ENCODE measurements at places on chromosomes 12 and 14.

- DNase-seq, result no peak
Observed at GRCh38 chr12:2348482-2348852, 295.7 kb downstream of the CACNA1C start.

- DNase-seq, result no peak
Observed at GRCh38 chr14:37330910-37331309, 133.2 kb downstream of the MIPOL1 start.

DNA sequence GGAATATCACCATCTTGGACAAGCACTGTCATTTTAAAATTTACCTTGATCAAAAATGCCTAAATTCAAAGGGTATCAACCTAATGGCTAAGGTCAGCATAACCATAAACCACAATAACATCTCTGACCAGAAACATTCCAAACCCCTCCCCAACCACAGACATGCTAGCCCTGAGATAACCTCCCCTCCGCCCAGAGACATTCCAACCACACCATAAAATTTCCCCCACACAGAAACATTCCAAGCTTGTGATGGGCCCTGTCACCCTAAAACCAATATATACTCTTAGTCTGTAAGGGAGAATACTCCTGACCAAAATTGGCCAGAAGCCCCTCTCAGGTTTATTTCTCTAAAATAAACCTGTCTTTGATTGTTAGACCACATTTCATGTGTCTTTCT is 17.7 kb downstream of the EPYC start:
- DNase-seq, result no peak

GRCh38 chr14:105411017-105411941 is 8.3 kb upstream of the MTA1 start:
- DNase-seq, result no peak

GRCh38 chr14:105368910-105369652 is 29.3 kb upstream of the TEX22 start:
- DNase-seq, result no peak

GRCh38 chr12:56029666-56030293 is 8.9 kb downstream of the IKZF4 start:
- peak; percentile 31 for DNase-seq

DNA sequence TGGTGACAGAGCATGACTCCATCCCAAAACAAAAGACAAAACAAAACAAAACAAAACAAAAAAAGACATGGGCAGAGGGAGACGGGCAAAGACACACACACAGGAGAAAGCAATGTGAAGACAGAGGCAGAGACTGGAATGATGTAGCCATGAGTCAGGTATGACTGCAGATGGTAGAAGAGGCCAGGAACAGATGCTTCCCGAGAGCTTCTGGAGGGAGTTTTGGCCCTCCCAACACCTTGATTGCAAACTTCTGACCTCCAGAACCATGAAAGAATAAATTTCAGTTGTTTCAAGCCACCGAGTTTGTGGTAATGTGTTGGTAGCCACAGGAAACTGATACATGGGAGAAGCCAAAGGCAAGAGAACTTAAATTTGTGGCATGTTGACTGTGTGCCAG is 27.1 kb downstream of the VWF start:
- DNase-seq, result no peak

DNA sequence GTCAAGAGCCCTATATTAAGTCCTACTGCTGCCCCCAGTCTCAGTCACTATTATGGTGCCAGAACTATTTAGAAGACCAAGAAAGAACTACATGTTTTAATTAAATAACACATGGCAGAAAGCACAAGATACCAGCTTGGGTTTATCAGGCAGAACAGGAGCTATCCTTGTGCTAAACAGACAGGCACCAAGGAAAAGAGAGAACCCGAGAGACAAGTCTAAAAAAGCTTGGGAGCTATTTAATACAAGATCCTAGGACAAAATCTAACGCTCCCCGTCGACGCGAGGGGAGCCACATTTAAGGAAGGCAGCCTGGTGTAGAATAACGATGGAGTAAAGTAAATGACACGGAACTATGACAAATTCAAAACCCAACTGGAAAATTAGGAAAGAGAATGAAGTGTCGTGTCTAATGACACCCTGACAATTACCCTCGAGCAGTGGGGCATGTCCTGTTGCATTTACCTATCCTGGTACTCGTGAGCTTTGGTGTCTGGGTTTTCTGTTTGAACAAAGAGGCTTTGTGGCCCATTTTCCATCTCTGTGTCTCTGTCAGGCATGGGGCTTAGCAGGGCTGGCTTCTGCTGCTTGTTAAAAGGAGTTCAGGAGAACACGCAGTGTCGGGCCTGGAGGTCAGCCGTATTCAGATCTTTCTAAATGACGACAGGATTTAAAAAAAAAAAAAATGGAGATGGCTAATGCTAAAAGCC is 140.6 kb downstream of the ETNK1 start:
- DNase-seq, result no peak

DNA sequence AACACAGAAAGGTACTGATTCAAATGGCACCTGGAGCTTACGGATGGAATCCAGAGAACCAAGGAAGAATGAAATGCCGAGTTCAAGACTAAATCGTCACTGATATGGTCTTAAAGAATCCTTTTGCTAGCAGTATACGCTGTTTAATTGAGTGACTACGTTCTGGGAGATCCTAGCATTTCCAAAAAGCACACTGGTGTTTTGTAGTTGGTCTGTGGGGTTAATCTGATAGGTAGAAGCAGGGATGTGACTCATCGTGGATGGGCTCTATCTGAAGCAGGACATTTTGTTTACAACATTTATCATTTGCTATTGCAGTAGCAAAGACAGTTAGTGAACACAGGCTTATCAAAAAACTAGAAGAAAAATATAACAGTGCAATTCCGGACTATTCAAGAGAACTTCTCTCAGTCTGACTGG is 169.2 kb upstream of the HMGA2 start:
- no peak for DNase-seq

DNA sequence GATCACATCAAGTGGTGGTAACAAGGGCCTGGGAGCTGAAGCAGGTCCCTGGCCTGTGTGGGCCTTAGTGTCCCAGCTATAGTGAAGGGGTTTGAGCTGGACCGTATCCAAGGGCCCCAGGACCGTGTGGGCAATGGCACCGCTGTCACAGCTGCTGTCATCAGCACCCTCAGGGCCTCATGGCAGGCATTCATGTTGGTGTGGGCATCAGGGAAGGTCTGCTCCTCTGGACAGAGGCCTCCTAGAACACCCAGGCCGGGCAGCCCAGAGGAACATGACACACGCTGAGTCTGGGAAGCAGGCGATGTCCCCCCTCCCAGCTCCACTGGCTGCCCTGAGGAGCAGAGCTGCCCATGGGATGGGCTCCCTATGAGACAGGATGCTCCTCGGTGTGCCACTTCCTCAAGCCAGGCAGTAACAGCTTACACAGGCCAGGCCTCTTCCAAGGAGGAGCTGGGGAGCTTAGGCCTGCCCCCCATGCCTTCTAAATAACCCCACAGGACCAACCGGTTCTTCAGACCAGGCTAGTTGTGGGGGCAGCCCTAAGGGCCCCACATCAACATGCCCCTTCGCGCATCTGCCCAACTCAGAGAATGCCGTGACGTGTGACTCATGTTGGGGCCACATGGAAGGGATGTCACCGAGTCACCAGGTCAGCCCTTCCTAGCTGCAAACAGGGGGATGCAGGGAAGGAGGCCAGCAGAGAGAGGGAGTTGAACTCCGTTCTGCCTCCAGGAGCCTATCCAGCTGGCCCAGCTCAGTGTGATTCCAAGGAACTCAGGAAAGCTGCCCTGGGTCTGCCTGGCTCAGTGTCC is 80.4 kb downstream of the PITPNM2 start:
- no peak for DNase-seq

DNA sequence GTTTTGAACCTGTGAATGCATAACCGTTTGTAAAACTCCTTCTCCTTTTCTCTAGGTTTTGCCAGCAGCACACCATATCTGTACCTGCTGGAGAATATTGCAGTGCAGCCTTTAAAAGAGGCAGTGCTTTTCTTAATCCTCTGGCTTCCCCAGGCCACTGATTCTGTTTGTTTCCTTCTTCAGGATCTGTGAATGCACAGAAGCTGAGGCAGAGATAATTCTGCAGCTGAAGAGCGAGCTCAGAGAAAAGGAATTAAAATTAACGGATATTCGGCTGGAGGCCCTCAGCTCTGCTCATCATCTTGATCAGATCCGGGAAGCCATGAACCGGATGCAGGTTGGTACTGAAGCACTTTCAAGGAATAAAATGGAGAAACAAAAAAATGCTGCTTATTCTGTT is 348.7 kb downstream of the NAV3 start:
- no peak for DNase-seq

DNA sequence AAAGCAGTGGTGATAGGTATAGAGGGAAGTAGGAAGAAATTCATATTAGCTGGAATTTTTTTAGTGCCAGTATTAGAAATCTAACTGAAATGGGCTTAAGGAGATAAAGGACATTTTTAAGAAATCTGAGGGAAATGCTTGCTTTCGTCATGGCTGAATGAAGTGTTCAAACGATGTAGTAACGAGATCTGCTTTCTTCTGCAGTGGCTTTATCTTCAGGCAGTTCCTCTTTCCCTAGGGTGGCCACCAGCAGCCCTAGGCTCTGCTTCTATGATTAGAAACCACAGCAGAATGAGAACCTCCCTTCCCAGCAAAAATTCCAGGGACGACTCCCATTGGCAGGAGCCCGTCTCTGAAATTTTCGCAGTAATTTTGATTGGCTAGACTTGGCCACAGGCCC is 163.9 kb upstream of the FRMD6 start:
- no peak for DNase-seq

DNA sequence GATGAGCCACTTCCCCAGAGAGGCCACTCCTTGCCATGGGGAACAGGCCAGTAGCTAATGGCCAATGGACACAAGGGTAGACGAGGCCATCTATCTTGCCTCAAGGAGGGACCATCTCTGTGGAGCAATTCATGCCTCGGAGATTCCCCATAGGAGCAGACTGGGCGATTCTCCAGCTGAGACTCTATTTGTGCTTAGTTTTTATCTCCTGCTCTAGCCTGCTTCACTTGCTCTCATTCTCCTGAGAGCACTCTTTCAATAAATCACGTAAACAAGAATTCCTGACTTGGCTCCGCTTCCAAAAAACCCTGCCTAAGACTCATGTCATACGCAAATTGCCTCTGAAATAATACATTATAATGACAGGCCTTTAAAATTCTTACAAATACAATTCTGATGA is 396.4 kb upstream of the USP15 start:
- no peak for DNase-seq

DNA sequence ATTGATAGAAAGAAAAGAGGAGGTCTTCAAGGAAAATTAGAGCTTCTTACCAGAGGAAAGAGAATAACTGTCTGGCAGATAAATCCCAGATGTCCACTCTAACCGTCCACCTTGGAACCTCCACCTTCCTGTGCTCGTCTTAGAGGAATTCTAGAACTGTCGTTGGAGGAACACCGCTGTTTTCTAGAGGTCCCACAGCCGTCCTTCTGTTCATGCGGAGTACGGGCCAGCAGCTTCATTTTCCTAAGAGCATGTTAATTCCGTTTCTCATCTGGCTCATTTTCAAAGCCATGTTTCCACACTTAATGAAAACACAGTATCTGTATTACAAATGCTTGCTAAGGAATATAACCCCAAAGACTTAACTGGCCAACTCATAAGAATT is 107.9 kb upstream of the ESRRB start:
- no peak for DNase-seq

- no peak for DNase-seq
Observed at GRCh38 chr12:6771509-6772330, 600 bp upstream of the LAG3 start.

DNA sequence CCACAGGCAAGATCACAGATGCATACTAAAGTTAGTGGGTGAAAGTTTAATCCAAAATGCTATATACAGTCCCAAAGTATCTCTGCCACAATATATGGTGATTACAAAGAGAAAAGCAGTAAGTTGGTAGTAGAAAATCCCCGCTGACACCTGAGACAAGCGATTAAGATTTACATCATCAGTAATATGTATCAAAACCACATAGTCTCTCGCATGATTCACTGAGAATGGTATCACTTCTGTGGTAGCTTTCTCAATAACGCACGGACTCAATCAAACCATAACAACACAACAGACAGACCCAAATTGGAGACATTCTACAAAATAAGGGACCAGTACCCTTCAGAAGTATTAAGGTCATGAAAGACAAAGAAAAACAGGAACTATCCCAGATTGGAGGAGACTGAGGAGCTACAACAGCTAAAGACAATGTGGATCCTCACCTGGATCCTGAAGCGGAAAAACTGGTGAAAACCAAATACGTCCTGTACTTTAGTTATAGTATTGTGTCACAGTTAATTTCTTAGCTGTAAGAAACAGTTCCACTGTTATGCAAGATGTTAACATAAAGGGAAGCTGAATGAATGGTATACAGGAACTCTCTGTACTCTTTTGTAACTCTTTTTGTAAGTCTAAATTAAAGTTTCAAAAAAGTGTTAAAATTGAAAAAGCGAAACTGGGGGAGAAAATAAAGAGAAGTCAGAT is 51.0 kb downstream of the SPTLC2 start:
- DNase-seq, result no peak

GRCh38 chr14:49218436-49219092 is 367.6 kb downstream of the RPS29 start:
- DNase-seq, result no peak

DNA sequence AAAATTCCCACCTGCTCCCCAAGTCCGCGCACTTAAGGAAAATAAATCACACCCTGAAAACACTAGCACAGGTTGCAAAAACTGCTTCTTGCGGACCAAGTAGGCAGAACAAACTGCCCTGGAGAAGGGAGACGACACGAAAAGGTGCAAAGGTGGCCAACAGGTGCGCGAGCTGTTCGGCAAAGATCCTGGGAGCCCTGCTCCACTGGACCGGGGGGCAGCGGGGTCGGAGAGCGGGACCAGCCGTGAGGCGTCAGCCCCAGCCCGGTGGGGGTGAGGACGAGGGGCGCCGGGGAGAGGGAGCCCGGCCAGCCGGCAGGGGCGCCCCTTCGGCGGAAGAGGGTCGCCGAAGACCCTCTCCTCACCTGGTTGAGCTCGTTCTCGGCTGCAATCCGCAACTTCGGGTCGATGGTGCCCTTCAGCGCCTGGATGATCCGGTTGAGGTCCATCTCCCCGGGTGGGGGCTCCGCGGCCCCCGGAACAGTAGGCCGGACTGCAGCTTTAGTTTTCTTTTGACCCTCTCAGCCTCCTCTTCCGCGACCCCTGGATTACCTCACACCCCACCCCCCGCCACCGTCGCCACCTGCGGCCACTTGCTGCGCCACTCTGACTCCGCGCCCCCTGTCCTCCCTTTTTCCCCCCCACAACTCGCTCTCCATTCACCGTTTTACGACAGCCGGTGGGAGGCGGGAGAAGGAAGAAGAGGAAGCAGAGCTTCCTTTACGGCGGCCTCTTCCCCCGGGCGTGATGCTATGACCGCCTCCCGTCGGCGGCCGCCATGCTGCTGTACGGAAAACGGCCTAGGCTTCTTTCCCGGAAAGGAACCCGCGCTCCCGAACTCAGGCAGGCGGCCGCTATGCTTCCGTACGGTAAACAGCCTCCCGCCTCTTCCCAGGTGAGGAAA is at the start of gene IPO8:
Gene IPO8, minus strand, starts transcription at position 671 of the 904 bp plus-strand sequence. Its CDS starts 222 bp downstream, at position 449.
- DNase-seq, result peak; percentile 82

GRCh38 chr12:96980991-96981414 is 73.9 kb downstream of the NEDD1 start:
- DNase-seq, result no peak

DNA sequence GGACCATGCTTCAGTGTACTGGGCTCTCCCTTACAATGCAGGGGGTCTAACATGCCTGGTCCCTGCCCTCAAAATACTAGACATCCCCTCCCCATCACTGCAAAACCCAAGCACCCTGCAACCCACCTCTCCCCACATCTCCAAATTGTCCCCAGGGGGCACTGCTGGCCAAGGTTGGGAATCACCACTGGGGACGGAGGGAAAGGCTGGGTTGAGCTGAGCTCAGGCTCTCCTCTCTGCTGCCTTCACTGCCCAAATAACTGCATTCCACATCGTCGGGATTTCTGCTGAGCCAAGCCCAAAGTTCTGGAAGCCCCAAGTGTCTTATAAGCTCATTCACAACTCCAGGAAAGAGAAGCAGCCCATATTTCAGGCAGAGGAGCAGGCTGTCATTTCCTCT is 69.6 kb downstream of the NT5DC3 start:
- DNase-seq, result no peak

Measured in activated T-cell treated with anti-CD3 and anti-CD28 coated beads for 4 hours (primary cell).